Natural killer cell treated with Interleukin-12 subunit alpha and Interleukin-12 subunit beta and Interleukin-15 and Interleukin-18, amount 100 ng/mL, for 72 hours (primary cell): ENCODE measurements at places on chromosomes 2 and 18. TPM values are rescaled to one million over a fixed set of nuclear protein-coding genes. Genes with fewer than 3 reads are reported as not detected.
A peak's percentile ranks its signal among the peaks of the same experiment; 100 is the strongest.

DNA sequence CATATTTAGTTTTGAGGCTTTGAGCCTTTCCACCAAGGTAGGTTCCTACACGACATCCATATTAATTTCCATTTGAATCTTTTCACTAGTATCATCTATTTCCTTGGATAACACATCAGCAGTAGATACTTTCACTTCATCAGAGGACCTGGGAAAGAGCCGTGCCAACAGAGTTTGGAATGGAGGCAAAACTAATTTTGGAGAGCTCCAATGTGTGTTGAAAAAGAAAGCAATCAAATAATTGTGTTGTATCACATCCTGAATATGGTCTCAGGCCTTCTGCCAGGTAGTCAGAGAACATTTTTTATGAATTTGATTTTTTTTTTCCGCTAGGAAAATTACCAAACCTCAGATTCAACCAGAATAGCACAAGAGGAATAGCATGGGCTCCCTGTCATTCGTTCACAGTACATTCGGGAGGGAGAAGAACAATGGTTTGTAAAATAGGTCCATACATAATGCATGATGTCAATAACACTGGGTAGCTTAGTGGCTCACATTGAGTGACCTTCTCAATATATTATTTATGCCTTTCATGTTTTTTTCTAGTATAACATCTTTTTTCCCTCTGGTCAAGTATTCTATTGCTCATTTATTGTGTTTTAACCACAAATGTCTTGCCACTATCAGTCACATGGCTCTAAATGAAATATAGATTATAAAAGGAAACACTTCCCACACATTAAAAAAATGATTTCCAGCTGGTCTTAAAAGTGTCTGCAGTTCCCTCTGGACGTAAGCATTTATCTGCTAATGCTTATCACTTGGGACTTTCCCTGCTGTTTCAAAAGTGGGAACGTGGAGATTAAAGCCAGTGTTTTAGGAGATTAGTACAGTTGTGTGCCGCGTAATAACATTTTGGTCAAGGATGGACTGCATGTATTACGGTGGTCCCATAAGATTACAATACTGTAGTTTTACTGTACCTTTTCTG is 68.6 kb upstream of the RAPH1 start:
- DNase-seq = no peak

GRCh38 chr18:50494569-50494968 is 65.3 kb upstream of the MAPK4 start:
- no peak for DNase-seq

GRCh38 chr18:1014509-1014908 is 109.8 kb downstream of the ADCYAP1 start:
- DNase-seq = no peak

DNA sequence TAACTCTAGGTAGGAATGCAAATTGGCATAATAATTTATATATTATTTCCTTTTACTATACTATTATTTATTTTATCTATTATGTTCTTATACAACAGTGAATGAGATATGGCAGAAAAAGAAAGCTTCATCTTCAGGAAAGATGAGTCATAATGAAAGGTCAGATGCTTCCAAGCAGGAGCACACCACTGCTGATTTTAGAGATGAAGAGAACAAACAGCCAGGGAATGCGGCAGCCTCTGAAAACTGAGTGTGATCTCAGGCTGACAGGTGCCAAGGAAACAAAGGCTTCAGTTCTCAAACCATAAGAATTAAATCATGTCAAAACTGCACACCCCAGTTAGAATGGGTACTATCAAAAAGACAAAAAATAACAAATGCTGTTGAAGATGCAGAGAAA is 149.0 kb downstream of the CCDC178 start:
- no peak for DNase-seq

- no peak for DNase-seq
These were observed 4.9 kb upstream of the ST3GAL5 start for GRCh38 chr2:85893428-85894258.

DNA sequence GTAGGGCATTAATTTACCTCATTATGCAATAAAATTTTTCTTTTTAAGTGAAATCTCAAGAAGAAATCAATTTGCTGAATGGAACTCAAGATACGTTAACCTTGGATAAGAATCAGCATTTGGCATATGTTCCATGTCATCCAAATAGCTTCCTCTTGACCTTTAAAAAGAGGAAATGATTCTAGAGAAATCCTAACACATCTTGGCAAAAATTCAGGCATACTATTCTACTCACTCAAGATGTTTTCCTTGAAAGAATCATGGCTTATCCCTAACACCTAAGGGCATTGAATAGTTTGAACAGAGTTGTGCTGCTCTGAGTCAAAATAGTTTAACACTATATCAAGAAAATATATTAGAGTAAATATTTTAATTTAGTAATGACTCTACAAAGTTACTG is 678.0 kb downstream of the EPHA4 start:
- no peak for DNase-seq

- no peak for DNase-seq
These were observed 773.9 kb downstream of the BCL11A start for GRCh38 chr2:59779571-59779970.

- DNase-seq = no peak
These were observed 45.4 kb upstream of the ASB18 start for GRCh38 chr2:236309669-236310029.

DNA sequence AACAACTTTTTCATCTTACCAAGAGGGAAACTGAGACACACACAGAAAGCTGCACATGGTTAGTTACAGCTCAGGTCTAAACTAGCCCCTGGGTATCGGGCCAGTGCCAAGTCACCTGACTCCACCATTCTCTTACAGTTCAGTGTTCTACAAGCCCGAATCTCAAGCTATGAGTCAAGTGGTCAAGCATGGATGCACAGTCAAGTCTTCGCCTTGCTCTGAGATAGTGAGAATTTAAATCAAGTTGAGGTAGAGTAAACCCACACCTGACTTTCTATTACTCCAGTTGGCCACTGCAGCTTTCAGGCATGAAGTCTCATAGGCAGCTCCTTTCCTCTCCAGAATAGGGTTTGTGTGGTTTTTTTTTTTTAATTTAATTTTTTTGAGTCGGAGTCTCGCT is 34.5 kb upstream of the ARL5A start:
- DNase-seq = no peak

- DNase-seq = no peak
These were observed 56.5 kb upstream of the TWIST2 start for GRCh38 chr2:238791354-238791753.

DNA sequence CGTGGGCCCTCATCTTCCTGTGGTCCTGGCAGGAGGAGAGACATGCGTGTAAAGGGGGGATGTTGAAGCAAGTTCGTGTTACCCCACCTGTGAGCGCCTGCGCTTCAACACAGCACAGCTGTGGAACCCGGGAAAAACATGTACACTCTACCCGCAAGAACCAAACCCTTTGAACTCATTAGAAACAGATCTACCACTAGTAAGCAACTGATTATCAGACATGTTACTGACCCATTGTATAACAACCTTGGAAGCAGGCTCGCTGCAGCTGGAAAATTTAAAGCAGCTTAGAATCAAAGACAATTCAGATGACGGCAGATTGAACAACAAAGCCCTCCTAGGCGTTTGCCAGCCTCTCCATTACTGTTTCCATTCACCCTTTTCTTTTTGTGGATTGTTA is 771.7 kb upstream of the SALL3 start:
- no peak for DNase-seq

GRCh38 chr2:144032566-144032965 is 487.4 kb downstream of the ZEB2 start:
- no peak for DNase-seq

GRCh38 chr2:193542762-193543161 is 1348.0 kb upstream of the TMEFF2 start:
- DNase-seq = no peak

DNA sequence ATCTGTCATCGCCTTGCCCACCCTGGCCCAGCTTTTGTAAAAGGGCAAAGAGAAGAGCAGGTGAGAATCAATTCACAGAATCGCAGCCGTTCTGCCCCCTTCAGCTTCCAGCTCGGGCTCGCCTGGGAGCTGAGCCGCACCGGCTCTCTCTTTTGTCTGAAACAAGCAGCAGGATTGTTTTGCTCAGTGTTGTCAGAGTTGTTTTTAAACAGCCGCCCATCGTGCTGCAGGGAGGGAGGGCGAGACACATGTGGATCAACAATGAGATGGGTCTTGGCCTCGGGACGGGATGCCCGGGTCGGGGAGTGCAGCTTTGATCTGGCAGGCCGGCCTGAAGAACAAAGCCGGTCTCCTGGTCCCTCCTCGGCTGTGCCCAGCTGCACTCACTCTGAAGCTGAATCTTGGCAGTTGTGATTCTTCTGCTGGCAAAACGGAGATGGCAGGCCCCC is 39.7 kb upstream of the HDAC4 start:
- no peak for DNase-seq

DNA sequence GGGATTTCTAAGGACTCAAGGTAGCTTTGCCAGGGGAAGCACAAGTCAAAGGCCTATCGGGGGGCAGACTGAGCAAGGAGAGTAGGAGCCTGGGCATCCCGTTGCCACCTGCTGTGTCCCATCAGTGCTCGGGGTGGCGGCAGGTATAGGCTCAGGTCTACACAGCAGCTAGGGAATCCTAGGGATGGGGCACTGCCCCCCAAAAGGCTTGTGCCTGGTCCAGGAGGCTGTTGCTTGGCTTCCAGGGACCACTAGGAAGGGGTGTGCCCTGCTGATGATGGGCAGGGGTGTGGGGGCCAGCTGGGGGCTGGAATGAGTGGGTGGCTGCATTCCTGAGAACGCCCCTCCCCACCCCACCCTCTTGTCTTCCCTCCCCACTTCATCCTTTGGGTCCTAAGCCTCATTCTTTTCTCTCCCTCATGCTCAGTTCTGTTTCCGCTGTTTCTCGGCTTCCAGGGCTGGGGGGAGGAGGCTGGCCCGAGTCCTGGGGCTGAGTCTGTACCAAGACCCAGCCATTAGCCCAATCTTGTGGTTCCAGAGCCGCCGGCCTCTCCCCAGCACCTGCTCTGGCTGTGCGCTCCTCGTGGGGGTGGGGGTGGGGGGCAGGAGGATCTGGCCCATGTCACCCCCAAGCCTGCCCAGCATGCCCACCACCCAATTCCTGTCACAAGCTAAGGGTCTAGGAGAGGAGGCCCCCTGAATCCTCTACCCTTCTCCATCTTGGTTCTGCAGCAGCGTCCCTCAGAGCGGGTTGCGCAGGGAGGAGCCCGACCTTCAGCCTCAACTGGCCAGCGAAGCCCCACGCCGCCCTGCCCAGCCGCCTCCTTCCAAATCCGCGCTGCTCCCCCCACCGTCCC is 12.8 kb downstream of the SPEG start:
- no peak for DNase-seq

GRCh38 chr2:204321910-204322751 is 223.1 kb upstream of the PARD3B start:
- no peak for DNase-seq

GRCh38 chr18:50632895-50633515 is 73.1 kb downstream of the MAPK4 start:
- no peak for DNase-seq

- DNase-seq = no peak
These were observed 128.1 kb downstream of the BIRC6 start for GRCh38 chr2:32484937-32485336.

DNA sequence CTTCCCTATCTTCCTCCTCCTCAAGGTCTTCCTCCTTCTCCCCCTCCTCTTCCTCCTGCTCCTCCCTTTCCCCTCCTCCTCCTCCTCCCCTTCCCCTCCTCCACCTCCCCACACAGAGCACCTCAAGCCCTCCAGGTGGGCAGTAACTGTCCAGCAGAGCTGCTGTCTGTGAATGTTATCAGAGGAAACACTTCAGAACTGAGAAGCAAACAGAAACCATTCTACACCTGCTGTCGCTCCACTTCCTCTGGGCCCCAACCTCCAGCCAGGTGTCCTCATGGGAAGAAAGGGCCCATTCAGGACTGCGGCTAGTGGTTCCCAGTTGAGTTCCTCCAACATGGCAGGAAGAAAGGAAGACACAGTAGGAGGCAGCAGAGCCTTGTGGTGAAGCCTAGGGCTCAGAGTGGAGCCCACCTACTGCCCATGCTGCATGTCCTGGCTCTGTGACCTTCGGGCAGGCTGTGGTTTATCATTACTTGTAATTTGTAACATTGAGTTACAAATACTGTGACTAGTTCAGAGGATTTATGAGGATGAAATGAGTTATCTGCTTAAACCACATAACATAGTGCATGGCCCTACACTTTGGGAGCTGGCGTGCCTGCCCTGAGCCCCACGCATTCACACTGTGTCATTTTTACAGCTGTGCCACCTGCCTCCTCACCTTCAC is 165.9 kb upstream of the ID2 start:
- no peak for DNase-seq

GRCh38 chr2:21301871-21302455 is 178.2 kb downstream of the TDRD15 start:
- DNase-seq = no peak

DNA sequence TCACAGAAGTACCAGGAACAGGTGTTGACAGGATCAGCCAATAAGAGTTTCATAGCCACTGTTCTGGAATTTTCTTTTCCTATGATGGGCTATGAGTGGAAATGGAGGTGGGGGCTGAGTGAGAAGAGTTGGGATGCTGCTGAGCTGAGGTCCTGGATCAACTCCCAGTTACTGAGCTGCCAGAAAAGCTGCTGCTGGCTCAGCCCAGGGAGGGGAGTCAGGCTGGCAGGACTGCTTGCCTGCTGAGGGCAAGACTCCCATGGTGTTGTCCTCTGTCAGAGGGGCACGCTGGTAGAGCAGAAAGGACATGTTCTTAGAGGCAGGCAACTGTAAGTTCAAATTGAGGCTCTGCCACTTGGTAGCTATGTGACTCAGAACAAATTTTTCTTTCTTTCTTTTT is 11.8 kb downstream of the TPGS2 start:
- DNase-seq = no peak

DNA sequence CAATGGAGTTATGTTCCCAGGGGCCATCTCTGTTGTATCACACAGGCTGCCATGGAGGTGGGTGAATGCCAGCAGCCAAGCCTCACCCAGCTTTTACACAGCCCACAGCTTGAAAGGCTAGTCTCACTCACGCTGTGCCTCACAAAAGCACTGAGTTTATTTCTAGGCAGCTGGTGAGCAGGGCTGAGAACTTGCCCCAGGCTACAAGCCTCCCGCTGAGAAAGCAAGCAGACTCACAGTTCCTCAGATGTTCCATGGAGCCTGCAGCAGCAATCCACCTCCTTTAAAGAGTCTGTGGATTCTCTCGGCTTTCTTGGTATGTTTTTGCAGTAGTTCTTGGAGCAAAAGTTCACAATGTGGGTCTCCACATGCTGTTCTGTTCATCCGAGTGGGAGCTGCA is 40.9 kb upstream of the ALKAL2 start:
- no peak for DNase-seq

DNA sequence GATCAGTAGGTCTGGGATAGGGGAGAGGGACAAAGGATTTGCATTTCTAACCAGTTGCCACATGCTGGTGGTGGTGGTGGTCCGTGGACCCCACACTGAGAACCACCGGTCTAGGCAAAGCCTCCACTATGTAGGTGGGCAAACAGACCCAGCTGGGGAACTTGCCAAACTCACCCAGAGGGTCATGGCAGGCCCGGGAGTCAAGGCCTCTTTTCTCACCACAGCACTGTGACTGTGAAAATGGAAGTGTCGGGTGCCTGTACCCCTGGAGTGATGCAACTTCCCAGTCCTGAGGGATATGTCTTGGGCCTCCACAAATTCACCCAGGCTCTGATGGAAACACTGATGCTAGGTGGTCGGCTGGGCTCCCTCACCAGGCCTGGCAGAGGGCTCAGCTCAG is 101.2 kb upstream of the SMAD2 start:
- DNase-seq = peak; percentile 59

The STEAP3 gene
- 1.3 TPM for total RNA-seq

The RAD51AP2 gene
- not detected for total RNA-seq

The C18orf63 gene
- not detected for total RNA-seq

The CXCR1 gene
- 0.28 TPM for total RNA-seq

The DHRS9 gene
- total RNA-seq = not detected

The ITM2C gene
- 2.7 TPM for total RNA-seq

The ABCG8 gene
- not detected for total RNA-seq

The SLC1A4 gene
- 34.7 TPM for total RNA-seq

The BMP10 gene
- not detected for total RNA-seq

The APLF gene
- total RNA-seq = 3.2 TPM
